ENCODE measurements at places on chromosomes 12 and 14. TPM values are rescaled to one million over a fixed set of nuclear protein-coding genes. Genes with fewer than 3 reads are reported as not detected.

The RND1 gene
- 29.1 TPM for total RNA-seq

The MYH6 gene
- total RNA-seq: not detected

The SMAGP gene
- 1.6 TPM for total RNA-seq

The SLC39A2 gene
- not detected for total RNA-seq

The EXOC3L4 gene
- total RNA-seq: not detected

The LHX5 gene
- not detected for total RNA-seq

All from parietal lobe (tissue), 2 donors.